ENCODE measurements at places on chromosomes 13 and 19. TPM values are rescaled to one million over a fixed set of nuclear protein-coding genes. Genes with fewer than 3 reads are reported as not detected.

Gene PRR36
- total RNA-seq: 2.4 TPM

Gene ADGRE3
- total RNA-seq: not detected

Gene OR7C1
- not detected for total RNA-seq

Gene POU4F1
- not detected for total RNA-seq

All from PC-3 (cell line).